HuH-7.5 (cell line): ENCODE measurements at places on chromosomes 12 and 14.

DNA sequence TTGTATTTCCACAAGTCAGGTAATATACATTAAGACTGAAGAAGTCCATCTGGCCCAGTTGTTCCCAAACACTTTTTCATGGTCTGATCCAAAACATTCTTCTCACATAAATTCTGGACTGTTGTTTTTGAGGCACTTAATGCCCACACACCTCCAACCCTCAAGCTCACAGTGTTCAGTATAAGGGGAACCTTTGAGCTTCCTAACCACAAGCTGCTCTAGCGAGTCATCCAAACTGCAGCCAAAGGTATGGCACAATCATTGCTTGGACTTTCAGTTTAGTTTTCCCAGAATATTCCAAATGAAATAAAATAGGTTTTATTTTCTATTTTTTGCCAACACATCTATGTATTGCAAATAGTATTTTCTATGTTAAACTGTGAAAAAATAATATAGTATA lies 103.0 kb downstream of the PUS7L start:
- DNase-seq, result no peak

GRCh38 chr14:105123981-105124765 lies 44.4 kb downstream of the JAG2 start:
- DNase-seq, result no peak

GRCh38 chr12:24730489-24730896 lies 218.4 kb downstream of the BCAT1 start:
- no peak for DNase-seq

GRCh38 chr14:36946872-36947271 lies 225.5 kb downstream of the SLC25A21 start:
- no peak for DNase-seq

DNA sequence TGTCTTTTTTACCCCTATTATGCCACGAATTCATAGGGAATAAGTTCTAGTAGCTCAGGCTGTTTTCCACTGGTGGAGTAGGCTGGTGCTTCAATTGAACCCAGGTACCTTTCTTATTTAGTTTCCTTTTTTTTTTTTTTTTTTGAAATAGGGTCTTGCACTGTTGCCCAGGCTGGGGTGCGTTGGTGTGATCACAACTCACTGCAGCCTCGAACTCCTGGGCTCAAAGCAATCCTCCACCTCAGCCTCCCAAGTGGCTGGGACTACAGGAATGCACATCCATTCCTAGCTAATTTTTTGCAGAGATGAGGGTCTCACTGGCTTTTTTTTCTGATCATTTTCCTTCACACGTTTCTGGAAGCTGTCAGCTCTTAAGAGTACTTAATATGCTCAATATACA lies 2.7 kb downstream of the CREBL2 start:
- no peak for DNase-seq

DNA sequence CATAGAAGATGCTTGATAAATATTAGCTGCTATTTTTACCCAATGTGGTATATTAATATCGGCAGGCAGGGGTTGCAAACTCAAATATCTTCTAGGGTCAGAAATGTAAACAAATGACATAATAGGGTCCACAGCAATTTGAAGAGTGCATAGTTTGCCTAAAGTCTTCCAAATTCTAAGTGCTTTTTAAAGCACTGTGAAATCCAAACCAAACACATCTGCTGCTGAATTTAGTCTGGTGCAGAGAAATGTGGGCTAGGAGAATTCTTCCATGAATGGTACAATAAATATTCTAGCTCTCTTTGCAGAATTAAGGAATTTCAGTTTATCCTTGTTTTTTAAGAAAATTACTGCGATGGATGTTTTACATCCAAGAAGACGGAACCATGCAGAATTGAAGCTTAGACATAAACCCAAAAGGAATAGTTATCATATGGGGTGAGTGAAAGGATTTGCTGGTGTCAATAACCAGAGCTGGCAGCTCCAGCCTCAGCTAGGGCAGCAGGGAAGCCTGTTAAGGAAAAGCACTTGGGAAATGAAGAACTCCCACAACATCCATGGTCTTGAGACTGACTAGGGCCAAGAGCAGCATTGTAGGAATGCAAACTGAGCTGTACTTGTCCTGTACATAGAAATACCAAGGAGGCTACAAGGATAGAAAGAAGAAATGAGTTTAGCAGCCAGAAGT lies 65.5 kb downstream of the PTPRR start:
- no peak for DNase-seq

DNA sequence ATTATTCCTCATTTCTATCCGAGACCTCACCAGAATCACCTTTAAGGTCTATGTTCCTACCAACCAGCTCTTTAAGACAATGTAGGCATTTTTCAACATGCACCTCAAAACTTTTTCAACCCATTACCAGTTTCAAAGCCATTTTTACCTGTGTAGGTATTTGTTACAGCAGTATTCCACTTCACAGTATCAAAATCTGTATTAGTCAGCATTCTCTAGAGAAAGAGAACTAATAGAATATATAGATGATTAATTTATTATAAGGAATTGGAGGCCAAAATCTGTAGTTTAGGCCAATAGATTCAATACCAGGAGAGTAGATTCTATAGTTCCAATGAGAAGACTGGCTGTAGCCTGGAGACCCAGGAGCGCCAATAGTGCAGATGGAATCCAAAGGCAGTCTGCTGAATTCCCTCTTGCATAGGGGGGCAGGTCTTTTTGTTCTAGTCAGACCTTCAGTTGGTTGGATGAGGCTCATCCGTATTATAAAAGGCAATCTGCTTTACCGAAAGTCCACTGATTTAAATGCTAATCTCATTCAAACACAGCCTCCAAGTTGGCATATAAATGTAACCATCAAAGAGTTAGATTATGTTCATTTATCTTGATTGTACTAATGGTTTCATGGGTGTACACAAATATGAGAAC lies 151.6 kb upstream of the SYT1 start:
- no peak for DNase-seq

DNA sequence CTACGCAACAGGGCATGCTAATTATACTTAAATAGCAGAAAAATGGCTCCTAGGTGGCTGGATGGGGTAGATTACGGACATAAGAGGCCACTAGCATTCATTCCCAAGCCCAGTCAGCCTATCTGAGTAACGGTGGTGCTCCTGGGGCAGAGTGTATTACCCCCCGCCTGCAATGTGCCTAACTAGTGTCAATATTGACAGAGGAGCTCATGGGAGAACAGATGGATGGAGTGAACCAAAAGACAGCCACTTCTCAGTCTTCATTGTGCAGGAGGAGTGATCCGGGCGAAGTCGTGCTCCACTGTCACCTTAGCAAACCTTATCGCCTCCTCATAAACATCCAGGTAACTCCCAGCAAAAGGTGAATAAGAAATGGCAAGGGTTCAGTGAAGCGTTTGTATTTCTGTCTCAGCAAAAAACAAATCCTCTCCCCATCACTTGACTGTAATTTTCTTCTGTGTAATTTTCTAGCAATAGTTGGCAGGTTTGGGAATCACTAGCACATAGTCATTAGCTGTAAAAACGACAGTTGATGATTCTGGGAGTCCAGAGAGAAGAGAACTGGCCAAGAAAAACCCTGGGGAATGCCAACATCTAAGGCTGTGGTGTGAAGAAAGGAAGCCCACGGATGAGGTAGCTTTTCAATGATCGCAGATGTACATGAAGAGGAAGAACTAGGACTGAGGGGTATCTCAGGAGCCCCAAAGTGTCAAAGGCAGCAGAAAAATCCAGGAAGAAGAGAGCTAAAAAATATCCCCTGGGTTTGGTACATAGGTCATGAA lies 126.6 kb upstream of the BCL2L14 start:
- no peak for DNase-seq

DNA sequence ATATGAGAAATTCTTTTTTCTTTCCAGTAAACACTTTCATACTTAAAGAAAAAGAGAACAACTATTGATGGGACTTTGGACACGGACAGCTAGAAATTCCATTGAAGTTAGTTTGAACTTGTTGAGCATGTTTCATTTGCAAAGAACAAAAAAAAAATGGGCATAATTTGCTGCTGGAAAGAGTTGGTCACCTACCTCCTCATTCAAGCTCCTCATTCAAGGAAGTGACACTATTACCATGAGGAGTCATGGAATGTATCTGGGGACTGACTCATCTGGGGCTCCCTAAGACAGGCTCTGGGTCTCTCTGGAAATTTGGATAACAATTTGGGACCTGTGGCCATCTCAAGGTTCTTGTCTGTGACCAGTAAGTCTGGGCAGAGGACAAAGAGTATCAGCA lies 50.4 kb downstream of the KICS2 start:
- DNase-seq, result no peak

DNA sequence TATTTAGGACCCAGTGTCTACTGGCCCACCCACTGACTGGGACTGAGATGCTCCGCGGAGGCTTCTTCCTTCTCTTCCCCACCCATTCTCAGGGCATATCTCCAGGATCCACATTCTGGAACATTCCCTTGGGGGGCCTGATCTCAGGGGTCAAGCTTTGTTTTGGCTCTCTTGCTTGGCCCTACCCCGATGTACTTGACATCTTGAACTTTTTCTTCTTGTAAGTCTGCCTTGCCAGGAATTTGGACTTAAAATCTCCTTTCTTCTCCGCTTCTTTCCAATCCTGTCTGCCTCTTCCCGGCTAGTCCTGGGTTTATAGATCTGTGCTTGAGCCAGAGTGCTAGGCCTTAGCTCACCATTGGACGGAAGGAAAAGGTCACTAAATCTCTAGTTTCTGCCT lies 22.1 kb downstream of the DACT1 start:
- DNase-seq, result no peak

DNA sequence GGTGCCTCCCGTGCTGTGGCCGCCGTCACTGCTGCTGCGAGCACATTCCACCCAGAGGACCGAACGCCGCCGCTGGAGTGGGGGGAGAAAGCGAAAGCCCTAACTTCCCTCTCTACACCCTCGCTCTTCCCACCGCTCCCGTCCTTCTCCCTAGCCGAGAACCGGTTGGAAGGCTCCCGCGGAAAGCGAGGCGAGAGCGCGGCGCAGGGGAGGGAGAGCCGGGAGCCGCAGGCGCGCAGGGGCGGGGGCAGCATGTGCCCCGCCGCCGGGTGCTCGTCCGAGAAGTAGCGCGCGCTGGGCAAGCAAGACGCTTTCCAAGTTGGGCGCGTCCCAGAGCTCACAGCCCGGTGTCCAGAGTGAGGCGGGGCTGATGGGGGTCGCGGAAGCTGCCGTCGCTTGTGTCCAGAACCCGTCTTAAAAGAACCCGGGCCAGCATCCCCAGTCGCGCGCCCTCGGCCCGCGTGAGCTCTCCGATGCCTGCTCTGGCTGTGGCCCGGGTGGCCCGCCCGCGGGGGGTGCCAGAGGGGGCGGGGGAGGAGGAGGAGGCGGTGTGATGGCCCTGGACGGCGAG lies at the start of gene TRHDE:
Gene TRHDE, plus strand, starts transcription at position 280 of the 571 bp plus-strand sequence. Its CDS starts 274 bp downstream, at position 554.
- DNase-seq, result no peak

DNA sequence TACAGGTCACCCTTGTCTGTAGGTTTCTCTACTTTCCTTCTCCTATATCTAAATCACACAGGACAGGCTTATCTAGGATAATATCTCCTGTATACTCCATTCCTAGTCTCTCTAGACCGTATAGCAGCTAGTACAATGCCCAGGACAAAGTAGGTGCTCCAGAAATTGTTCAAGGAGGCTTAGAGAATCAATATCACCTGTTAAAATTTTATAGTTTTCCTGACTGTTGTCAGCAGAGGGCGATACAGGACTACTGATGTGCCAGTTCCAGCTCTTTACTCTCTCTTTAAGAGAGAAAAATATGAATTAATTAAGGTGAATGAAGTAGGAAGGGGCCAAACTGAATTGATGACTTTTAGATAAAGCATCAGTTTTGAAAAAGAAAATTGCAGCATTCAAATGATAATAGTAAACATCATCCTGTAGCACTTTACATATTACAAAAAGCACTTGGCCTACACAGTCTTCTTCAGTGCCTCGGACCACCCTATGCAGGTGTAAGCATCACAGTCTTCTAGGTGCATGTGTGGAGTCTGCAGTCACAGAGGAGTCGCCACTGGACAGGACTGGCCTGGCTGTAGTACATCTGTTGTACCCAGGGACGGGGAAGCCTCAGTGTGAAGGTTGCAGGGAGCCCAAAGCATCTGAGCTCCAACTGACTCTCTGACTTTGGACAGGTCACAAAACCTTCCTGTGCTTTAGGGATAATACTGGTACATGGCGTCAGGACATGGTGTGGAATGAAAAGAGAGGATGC lies 61.9 kb upstream of the MAX start:
- DNase-seq, result peak; percentile 34

- no peak for DNase-seq
Measured at GRCh38 chr12:28937196-28937595, 211.9 kb upstream of the FAR2 start.

GRCh38 chr12:8847435-8847834 lies 25.0 kb downstream of the A2ML1 start:
- DNase-seq, result no peak

DNA sequence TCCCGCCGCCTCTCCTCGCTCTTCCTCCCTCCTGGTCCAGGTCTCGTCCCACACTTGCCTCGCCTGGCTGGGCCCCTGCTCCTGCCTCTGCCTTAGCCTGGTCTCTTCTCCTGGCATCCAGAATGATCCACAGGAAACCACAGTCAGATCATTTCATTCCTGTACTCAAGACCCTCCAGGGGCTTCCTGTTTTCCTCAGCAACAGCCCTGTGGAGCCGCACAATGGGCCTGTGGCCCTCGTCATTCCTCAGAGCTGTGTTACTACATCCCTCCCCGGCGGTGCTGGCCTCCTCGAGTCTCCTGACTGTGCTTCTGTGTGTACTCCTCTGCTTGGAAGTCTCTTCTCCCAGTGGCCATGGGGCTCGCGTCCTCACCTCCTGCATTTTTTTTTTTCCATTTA lies 20.1 kb downstream of the ATP6V0A2 start:
- DNase-seq, result no peak

- DNase-seq, result no peak
Measured at GRCh38 chr12:27800819-27801218, 20.8 kb upstream of the MANSC4 start.

- no peak for DNase-seq
Measured at GRCh38 chr12:132351751-132352495, 22.5 kb upstream of the GALNT9 start.
